Caki2 (cell line): ENCODE measurements at places on chromosomes 11 and 22.

DNA sequence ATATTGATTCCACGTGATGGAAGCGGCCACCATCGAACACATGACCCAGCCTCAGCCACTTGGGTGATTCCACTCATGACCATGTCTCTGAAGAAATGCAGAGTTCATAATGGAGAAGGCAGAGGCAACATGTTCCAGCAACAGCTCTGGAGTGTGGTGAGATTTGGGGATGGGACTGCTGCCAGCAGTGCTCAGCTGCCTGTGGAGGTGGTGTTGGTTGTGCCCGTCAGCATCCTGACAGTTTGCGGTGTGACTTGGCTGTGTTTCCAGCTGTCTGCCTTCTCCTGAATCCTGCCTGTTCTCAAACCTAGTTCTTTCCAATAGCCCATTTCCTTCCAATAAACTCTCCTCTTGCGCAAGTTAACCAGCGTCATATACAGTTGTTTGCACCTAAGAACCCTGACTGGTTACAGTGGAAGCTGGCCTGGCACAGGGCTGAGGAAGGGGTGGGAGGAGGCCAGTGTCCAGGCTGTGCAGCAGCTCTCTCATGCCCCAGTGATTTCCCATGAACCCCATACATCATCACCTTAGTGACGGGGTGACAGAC, 22.0 kb upstream of the OR8B8 start:
- no peak for DNase-seq

DNA sequence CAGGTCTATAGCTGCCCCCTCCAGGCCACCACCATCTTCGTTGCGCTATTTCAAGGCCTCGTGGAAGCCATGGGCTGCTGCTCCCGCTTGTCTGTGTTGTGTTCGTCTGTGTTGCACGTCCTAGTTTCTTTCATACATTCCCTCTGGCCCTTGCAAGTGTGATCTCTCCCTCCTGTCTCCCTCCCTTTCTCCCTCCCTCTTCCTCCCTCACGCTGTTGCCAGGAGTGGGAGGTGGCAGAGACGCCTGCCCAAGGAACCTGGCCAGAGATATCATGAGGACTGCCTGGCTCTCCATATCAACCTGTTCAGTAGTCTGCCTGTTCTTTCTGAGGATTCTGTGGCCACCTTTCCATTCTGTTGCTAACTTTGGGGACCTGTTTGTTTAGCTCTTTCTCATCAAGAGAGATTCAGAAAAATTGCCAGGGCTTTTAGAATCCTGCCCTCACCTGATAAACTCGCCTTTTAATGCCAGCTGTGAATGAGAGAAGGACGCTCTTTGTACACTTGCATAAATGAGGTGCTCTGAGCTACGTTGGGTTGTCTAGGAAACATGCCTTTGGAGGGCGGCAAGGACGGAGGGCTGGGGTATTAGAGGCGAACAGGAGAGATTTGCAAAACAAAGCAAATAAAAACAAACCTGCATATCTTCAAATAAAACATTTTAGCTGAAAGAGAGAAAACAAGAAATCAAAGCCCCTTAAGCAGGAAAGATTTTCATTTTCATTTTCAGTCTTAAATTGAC, 185.2 kb downstream of the TBC1D22A start:
- DNase-seq, result no peak

DNA sequence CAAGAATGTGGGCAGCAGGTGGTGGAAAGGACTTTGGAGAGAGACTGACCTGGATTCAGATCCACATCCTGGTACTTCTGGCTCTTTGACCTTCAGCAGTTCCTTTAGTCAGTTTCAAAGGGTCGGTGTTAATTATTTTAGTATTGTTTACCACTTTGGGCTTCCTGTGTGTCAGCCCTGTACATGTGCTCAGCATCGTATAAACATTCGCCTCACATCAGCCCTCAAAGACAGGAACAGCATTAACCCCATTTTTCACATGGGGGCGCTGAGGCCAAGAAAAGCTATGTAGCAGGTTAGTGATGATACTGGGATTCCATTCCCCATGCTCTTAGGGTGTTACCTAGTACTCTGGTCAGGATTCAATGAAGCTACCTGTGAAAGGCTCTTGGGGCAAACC, 72.1 kb upstream of the YWHAH start:
- no peak for DNase-seq

- no peak for DNase-seq
Measured at GRCh38 chr11:3786781-3787428, 10.4 kb downstream of the NUP98 start.

GRCh38 chr11:96299155-96299888, 43.7 kb downstream of the MAML2 start:
- DNase-seq, result no peak

- DNase-seq, result no peak
Measured at GRCh38 chr11:132644520-132645239, 887.6 kb downstream of the OPCML start.

DNA sequence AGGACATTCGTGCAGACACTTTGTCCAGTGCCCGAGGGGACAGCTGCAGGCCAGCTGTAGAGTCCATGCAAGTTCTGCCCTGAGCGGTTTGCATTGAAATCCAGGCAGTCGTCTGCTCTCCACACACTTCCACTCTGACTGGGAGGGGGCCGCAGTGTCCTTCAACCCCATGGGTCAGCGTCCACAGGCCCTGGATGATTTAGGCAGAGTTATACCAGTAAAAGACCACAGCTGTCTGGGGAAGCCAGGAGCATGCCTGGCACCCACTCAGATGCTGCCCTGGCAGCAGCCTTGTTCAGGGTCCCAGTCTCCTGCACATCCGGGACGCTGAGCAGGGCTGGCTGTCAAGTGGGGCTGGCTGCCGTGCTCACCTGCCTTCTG, 26.5 kb downstream of the KRTAP5-5 start:
- no peak for DNase-seq

DNA sequence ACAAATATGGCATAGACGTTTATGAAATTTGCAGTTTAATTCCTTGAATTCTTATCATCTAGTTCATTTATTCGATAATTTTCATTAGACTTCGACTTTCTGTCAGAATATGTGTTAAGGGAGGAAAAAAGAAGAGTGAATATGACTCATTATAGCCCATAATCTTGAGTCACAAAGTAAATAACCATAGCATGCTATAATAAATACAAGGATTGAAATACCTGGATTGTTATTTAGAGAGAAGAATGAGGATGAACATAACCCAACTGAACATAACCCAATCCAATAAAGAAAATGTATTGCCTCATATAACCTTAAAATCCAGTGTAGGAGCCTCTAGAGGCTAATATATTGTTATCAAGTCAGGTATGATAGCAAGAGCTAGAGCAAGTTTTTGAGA, 1858.3 kb upstream of the RAG2 start:
- no peak for DNase-seq

DNA sequence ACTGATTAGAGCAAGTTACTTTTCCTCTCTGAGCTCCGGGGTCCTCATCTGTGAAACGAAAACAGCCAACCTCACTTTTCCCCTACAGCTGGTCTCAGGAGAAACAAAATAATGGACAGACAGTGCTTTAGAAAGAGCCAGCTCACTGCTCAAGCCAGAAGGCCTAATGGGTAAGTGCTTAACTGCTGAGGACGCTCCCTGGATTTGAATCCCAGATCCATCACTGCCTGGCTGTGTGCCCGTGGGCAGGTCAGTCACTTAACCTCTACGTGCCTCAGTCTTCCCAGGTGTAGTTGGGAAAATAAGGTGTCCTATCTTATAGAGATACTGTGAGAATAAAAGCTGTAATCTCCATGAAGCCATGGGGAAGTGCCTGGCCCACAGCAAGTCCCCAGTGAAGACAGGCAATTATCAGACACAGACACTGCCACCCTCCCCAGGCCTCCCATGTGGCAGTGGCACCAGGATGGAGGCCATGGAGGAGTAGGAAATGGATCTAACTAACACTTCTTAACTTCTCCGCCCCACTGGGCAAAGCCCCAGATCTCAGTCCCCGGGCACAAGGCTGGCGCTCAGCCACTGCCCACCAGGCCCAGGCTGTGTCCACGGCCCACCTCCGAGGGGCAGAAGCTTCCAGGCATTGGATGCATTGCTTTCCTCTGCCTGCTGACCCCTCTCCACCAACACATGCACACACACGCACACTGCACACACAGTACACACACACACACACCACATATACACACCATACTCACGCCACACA, 9.2 kb downstream of the TP53I11 start:
- DNase-seq, result no peak

DNA sequence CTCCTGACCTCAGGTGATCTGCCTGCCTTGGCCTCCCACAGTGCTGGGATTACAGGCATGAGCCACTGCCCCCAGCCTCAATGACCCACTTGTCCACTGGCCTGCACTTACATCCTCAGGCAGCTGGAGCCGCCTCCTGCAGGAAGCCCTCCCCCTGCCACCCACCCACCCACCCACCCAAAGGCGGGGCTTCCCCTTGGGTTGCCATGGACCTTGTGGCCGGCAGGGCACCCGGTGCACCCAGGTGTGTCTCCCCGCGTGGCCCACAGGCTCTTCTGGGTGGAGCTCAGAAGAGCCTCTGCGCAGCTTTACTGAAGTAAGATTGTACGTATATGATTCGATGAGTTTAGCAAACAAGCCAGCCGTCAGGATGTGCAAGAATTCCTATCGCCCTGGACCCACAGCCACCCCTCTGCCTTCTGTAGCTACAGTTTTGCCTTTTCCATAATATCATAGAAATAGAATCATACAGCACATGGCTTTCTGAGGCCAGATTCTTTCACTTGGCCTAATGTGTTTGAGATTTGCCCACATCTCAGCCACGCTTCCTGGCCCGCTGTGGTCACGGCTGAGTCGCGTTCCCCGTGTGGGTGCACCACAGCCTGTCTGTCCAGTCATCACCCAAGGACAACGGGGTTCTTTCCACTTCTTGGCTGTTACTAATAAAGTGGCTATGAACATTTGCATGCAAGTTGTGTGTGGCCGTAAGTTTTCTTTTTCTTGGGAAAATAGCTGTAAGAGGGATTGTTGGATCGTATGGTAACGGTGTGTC, 5.3 kb upstream of the BRSK2 start:
- no peak for DNase-seq

- no peak for DNase-seq
Measured at GRCh38 chr11:33689501-33689900, 11.1 kb downstream of the C11orf91 start.

- DNase-seq, result no peak
Measured at GRCh38 chr11:113410414-113411135, 23.0 kb downstream of the ANKK1 start.

- DNase-seq, result peak; percentile 29
Measured at GRCh38 chr11:17063171-17064002, 14.1 kb downstream of the RPS13 start.

GRCh38 chr22:32245042-32245441, 10.1 kb downstream of the SLC5A4 start:
- DNase-seq, result peak; percentile 54

DNA sequence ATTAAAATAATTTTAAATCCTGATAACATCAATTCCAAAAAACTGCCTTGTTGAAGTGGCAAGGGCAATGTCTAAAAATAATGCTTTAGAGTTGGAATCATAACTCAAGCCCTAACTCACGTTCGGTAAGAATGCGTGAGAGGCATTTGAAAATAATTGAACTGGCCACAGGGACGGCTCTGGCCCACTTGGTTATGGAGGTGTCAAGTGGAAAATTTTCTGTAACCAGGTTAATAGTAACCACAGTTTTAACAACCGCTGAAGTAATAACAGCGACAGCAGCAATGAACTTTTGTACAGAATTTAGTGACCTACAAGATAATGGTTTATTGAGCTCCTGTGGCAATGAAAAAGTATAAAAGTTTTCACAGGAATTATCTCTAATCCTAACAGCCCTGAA, 79.4 kb downstream of the ETS1 start:
- no peak for DNase-seq

GRCh38 chr22:39247361-39247760, 2.6 kb upstream of the PDGFB start:
- no peak for DNase-seq

GRCh38 chr22:28918550-28919271, 35.3 kb downstream of the ZNRF3 start:
- DNase-seq, result no peak

GRCh38 chr11:100709233-100709957, 22.3 kb downstream of the ARHGAP42 start:
- DNase-seq, result no peak

- DNase-seq, result no peak
Measured at GRCh38 chr11:109326781-109327180, 95.2 kb upstream of the C11orf87 start.

DNA sequence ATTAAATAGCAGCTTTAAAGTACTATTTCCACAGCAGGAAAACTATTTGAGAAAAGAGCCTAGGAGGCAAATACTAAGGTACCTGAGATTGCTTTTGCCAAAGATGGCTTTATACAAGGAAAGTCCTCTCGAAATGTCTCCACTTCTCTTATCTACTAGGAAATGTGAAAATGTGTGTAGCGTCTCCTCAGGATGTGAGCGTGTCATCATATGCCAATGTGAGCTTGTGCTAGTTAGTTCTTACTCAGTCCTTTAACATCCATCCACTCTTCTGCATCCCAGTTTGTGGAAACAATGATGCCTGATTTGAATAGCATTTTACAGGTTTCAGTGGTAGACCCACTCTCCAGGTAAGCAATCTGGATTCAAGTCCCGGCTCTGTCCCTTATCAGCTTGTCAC, 421.0 kb downstream of the DYNC2H1 start:
- no peak for DNase-seq

DNA sequence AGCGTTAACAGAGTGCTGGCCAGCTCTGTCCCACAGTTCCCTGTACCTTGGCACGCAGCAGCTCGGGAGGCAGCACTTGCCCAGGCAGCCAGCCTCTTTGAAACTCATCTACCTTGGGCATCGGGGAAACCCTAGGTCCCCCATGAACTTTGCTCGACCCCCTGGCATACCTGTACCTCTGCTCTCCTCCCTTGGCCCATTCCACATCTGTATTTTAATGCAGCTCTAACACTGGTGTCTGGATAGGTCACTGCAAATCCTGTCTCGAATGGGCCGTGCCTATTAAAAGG, 304.1 kb downstream of the TBC1D22A start:
- DNase-seq, result no peak

- DNase-seq, result peak; percentile 20
Measured at GRCh38 chr11:20337526-20338154, 25.9 kb upstream of the HTATIP2 start.

DNA sequence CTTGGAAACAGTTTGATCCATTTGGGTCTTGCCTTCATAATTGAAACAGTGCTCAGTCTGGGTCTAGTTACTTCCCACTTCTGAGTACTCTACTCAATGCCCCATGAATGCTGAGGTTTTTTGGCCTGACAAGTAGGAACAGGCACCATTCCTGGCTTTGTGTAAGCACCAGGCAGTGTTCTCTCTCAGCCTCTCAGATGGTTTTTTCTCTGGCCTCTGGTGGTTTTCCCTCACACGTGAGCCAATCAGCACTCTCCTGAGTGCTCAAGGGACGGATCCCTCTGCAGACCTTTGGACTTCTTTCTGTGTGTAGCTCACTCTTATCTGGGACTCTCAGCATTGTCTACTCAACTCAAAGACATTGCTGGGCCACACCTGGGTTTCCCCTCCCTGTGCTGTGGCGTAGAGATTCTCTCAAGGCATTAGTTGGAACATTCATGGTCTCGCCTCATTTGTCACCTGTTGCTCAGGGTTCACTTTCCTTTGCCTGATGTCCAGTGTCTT, 21.3 kb downstream of the SIK2 start:
- peak; percentile 26 for DNase-seq
